ENCODE measurements at places on chromosomes 12 and 14.

DNA sequence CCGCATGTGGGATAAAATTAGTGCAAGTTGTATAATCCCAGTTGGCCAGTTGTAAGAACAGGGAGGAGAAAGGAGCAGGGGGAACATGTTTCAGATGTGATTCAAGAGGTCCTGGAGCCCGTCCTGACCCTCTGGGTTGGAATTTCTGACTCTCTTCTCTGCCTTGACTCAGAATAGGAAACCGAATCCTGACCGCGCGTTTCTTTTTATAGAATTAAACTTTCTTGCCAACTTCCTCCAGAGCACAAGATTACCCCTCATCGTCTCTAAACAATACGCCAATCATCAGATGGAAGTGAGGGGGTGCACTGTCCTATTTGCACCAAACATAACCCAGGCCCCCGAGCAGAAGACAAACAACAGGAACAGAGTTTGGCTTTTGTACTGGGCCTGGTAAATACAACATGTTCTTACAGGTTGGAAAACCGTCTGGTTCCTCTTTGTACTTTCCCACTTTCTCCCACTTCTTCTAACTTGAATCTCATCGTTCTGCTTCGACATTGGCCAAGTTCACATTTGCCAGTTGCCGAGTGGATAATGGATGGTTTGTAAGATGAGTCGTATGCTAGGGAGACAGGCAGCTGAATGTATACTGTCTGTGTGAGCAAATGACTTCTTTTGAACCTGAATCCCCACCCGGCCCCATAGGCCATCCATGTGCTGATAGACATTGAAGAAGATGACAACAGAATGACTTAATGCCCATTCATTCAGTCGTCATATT is 42.6 kb upstream of the MED13L start:
- no peak for DNase-seq

DNA sequence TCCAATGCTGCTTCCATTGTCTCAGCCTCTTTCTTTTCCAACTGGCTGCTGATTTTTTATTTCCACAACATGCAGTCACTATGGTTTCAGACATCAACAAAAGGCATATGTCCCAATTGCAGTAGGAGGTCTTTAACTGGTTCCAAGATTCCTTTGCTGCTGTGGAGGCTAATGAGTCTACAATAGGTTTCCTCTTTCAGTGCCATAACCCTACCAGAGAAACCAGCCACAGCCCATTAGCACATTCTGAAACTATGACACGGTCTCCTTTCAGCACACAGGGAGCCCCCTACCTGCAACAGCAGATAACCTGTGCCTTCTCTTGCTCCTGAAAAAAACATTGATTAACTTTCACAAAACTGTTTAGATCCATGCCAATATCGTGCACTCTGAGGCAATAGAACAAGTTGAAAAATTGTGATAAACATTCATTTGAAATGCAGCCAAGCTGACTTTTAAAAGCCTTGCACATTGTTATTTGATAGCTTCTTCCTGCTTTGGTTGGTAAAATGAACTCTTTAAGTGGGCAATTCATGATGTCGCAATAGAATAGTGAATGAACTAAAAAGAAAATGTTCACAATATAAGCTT is 32.4 kb downstream of the PLEKHG7 start:
- DNase-seq = no peak

- no peak for DNase-seq
Observed at GRCh38 chr14:55589171-55589570, 9.2 kb downstream of the KTN1 start.

DNA sequence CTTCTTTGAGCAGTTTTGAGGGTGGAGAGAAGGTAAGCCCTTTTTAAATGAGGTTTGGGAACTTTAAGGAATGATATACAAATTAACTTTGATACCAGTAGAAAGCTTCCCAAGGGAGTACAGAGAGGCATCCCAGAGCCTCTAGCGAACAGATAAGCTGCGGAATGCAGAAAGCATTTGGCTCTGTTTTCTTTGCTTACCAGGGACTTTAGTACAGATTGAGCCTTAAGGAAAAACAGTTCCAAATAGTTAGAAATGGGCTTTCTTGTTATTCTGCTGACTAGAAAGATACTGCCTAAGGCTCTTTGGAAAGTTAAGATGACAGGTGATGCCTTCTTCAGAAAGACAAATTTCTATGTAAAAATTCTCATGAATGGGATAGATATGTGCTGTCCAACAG is 261.7 kb upstream of the FOXN3 start:
- DNase-seq = no peak

- no peak for DNase-seq
Observed at GRCh38 chr12:108605000-108605689, 7.3 kb upstream of the TMEM119 start.

GRCh38 chr14:100874411-100875091 is 29.0 kb downstream of the RTL1 start:
- DNase-seq = no peak

- no peak for DNase-seq
Observed at GRCh38 chr14:102927346-102927877, 4.9 kb downstream of the AMN start.

GRCh38 chr14:56862836-56863235 is 52.6 kb upstream of the OTX2 start:
- no peak for DNase-seq

DNA sequence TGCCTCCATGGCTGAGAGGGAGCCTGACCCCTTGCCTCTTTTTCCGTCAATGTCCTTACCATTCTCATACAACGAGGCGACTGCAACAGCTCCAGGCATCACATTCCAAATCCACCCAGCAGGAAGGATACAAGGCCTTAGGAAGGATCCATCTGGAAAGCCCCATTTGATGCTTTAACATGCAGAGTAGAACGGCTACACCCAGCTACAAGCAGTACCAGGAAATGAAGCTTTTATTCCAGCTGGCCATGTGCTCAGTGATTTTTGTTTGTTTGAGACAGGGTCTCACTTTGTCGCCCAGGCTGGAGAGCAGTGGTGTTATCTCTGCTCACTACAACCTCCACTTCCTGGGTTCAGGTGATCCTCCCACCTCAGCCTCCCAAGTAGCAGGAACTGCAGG is 124.8 kb downstream of the TMEM132D start:
- no peak for DNase-seq

- DNase-seq = no peak
Observed at GRCh38 chr14:61090432-61091216, 109.6 kb downstream of the SLC38A6 start.

DNA sequence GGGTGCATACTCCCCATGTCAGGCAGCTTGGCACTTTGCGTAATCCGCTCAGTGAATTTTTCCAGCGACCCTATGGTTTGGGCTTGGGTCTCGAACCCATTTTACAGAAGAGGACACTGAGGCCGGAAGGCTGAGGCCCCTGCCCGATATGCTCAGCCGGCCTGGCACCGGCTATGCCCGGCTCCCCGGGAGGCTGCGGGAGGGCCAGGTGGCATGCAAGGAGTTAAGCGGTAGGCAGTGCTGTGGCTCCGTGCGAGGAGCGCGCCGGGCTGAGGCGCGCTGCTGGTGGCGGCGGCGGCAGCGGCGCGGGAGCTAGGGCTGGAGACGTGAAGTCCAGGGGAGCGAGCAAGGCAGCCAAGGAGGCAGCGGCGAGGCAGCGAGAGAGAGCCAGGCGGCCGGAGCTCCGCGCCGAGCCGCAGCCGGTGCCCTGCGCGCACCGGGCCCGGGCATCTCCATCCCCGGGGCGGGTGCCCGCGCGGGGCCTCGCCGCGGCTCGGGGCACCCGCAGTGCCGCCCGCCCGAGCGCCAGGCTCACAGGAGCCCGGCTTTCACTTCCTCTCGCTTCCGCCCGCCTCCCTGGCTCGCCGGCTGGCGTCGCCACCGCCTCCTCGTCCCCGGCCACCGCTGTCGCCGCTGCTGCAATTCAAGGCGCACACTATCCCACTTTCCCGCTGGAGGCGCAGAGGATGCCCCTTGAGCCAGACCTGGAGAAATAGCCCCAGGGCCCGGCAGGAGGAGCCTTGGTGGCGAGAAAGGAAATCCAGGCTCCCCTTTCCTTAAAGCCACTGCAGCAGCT is at the start of gene WSCD2:
Gene WSCD2 (plus strand): TSS at position 272 of the 796 bp plus-strand sequence. CDS start 66,545 bp downstream, outside the sequence.
- no peak for DNase-seq

- no peak for DNase-seq
Observed at GRCh38 chr12:100904270-100904669, 109.7 kb downstream of the ANO4 start.

GRCh38 chr12:115213538-115214016 is 529.6 kb upstream of the TBX3 start:
- DNase-seq = no peak

DNA sequence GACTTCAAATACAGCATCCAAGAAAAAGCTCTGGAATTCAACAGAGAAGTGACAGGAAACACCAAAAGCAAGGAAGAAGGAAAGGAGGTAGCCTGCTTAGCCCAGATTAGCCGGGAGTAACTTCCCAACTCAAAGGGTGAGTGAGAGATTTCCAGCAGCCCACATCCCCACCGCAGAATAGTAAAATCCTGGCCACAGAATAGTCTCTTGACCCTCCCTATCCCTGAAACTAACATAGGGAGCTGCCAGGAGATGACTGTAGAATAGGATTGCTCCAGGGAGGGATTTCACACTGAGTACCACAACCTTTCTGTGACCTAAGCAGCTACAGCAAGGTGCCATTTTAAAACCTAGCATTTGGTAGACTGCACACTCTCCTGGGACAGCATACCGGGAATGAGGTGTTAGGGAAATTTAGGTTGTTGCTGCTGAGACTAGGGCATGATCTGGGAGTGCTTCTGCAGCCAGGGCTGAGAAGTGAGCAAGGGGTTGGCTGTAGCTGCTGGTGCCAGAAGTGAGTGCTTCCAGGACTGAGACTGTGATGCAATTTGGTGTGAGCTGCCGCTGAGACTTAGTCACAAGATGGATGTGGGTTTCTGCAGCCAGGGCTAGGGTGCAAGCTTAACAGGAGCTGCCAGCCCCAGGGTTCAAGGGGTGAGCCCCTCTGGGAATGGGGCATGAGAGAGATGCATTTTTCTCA is 66.0 kb downstream of the TMTC3 start:
- no peak for DNase-seq

GRCh38 chr14:92590941-92591340 is 77.4 kb downstream of the RIN3 start:
- DNase-seq = no peak

- DNase-seq = no peak
Observed at GRCh38 chr12:109147954-109148353, 31.6 kb downstream of the ACACB start.

DNA sequence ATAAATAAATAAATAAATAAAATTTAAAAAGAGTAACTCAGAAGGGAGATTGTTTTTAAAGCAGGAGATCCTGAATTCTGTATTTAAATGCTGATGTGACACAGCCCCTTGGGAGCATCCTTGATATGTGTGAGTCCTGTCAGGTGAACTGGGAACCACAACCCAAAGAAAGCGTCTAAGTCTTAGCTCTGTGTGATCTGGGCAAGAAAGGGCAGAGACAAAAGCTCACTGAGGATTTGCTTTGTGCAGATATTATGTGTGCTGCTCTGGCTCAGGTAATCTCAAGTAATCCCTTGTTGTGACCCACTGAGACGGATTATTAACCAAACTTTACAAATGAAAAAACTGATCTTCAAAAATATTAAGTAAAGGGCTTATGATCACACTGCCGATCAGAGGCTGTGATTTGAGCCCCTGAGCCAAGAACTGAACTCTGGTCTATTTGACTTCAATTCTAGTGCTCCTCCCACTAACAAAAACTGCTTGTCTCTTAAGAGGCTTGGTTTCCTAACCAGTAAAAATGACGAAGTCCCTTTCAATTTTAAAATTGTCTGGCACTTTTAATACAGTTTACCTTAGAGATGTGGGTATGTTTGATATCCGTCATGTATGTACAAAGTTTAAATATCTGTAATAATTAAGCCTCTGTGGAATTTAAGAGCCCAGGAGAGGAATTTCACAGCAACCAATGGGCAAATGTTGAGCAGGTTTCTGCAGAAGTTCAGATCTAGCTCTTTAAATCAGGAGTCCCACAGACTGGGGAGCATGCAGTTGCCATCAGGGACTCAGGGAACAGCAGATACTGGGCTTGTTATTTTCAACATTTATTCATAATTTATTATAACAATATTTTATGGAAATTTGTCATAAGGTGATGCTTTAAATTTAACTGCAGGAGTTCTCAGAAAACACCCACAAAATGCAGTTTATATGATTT is 46.1 kb downstream of the CPM start:
- DNase-seq = no peak

DNA sequence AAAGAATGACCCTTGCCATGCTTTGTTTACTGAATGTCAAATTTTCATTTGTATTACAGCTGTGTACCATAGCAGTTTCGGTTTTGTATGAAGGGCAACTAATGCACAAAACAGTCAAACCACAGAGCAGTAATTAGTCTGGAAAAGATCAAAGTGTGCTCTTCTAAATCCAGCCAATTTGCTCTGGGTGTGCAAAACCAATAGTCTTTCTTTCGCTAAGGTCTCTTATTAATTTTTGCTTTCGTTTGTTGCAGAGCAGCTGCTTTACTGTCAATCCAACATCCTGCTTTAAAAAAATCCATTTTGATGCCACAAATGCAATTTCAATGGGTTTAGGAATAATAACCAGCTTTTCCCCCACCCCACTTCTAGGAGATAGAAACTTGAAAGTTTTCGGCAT is 114.2 kb downstream of the BRMS1L start:
- no peak for DNase-seq

- no peak for DNase-seq
Observed at GRCh38 chr14:23125933-23126524, 7.0 kb upstream of the CEBPE start.

GRCh38 chr14:89249065-89249695 is 167.9 kb downstream of the FOXN3 start:
- DNase-seq = no peak

DNA sequence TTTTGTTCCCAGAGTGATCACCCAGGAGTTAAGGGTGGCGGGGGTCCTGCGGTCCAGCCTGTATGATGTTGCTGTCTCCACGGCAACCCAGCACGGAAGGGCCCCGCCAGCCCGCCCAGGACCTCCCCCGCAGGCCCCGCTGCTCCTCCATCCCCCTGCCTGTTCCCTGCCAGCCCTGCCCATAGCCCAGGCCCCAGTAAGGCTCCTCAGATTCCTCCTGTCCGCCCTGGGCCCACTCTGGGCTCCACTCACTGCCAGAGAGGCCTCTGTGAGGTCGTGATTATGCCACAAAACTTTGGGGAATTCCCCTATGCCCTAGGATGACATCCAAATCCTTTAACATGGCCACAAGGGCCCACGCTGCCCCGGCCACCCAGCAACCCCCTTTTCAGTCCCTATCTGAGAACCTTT is 20.8 kb downstream of the HSP90AA1 start:
- no peak for DNase-seq

GRCh38 chr12:51437431-51437830 is 12.8 kb downstream of the SLC4A8 start:
- no peak for DNase-seq

DNA sequence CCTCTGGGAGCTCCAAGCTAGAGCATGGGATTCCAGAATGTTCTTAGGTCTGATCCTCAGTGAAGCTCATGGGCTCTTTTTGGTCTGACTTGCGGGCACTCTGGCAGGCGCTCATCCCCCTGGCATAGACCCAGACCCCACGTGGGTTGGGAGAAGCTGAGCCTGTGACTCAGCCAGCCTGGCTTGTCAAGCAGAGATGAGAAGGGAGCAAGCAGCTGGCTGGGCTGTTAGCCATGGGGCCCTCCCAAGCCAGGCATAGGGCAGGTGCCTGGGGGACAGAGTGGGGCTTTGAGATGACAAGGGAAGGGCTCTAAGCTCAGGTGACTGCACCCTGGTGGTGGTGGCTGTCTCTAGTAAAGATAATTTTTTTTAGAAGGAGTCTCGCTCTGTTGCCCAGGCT is 80.3 kb upstream of the NOS1 start:
- no peak for DNase-seq

Measured in effector memory CD4-positive, alpha-beta T cell (primary cell).